ENCODE measurements at places on chromosomes 3 and 15. TPM values are rescaled to one million over a fixed set of nuclear protein-coding genes. Genes with fewer than 3 reads are reported as not detected.

CDCP1 gene
- 6.2 TPM for total RNA-seq

SMAD6 gene
- total RNA-seq = 1.3 TPM

CHSY1 gene
- 37.3 TPM for total RNA-seq

SLC7A14 gene
- total RNA-seq = not detected

ISLR2 gene
- total RNA-seq = not detected

GFM1 gene
- 34.1 TPM for total RNA-seq

SIDT1 gene
- 19.7 TPM for total RNA-seq

RARRES1 gene
- total RNA-seq = not detected

C3orf49 gene
- not detected for total RNA-seq

MEGF11 gene
- total RNA-seq = not detected

NOP10 gene
- 160 TPM for total RNA-seq

SLC51A gene
- total RNA-seq = not detected

LIPH gene
- not detected for total RNA-seq

MAP2K1 gene
- 94.5 TPM for total RNA-seq

ARNT2 gene
- not detected for total RNA-seq

SLC6A11 gene
- total RNA-seq = not detected

ADGRG7 gene
- total RNA-seq = not detected
